ENCODE measurements at places on chromosomes 11 and 22.

DNA sequence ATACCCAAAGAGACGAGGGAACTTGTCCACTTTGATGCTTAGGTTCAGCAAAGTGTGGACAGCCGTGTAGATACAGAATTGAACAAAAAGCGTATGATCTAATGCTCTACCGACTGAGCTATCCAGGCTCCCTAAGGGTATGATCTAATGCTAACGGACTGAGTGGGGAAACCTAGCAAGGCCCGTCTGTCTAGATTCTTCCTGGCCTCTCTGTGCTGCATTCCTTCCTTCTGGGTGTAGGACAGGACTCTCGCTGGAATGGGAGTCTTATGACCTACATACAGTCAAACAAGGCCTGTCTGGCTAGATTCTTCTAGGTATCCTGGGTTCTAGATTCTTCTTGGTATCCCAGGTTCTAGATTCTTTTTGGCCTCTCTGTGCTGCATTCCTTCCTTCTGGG, 8.4 kb upstream of the SLC15A3 start:
- no peak for DNase-seq

DNA sequence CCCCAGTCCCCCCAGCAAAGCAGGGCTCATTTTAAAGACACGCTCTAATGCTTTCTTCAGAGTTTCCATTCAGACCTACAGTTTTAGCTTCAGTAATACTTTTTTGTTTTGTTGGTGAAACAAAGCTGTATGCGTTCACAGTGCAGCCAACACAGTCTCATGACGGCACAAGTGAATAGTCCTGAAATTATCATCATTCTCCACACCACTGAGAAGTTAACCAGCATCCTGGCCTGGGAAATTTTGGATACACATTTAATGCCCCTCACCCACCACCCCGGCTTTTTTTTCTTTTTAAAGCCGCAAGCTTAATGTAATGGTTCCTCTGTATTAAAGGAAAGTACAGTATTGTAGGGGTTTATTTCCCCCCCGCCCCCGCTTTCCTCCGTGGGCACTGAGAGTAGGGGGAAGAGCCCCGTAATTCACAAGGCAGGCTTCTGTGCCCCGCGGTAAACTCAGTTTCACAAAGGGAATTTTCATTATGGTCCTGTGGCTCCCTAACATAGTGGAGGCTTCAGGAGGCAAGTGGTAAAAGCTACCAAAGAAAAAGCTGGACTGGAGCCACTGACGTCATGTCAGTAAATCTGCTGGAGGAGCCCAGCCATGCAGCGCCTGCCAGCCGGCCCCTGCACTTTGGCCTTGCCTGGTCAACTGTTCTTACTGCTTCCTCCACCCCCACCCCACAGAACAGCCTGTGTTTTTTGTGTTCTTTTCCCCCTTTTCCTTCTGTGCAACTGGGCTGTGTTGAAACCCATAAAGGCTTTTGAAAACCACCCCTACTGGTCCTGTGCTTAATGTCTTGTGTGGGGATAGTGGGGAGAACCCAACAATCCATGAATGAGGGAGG, 18.2 kb downstream of the TEAD1 start:
- DNase-seq = peak; percentile 97

GRCh38 chr11:112297248-112297866, 36.7 kb upstream of the PLET1 start:
- no peak for DNase-seq

- DNase-seq = no peak
These were observed 41.8 kb downstream of the GDPD4 start for GRCh38 chr11:77259641-77260040.

GRCh38 chr11:23497040-23497439, 636.8 kb upstream of the CCDC179 start:
- DNase-seq = no peak

GRCh38 chr22:33447733-33448132, 389.6 kb upstream of the SYN3 start:
- DNase-seq = no peak

DNA sequence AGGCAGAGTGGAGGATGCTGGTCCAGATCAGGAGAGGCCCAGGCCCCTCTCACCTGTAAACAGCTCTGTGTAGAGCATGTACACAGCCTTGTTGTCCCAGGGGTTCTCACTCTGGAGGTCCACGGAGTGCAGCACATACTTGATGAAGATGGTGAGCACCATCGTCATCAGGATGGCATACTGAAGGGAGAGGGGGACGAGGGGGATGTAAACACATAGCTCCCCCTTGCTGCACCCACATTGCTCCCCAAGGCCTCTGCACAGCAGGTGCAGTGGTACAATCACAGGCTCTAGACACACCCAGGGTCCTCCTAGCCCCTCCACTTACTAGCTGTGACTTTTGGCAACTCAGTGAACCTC, 2.9 kb downstream of the SYVN1 start:
- no peak for DNase-seq

- DNase-seq = no peak
These were observed 638 bp downstream of the NRGN start for GRCh38 chr11:124740277-124740882.

- no peak for DNase-seq
These were observed 59.5 kb downstream of the FAM168A start for GRCh38 chr11:73538381-73538872.

GRCh38 chr11:62923601-62924411, 2.6 kb upstream of the CHRM1 start:
- no peak for DNase-seq

GRCh38 chr11:269146-269890, 8.9 kb upstream of the NLRP6 start:
- DNase-seq = no peak

GRCh38 chr11:27553186-27553585, 46.6 kb upstream of the LIN7C start:
- no peak for DNase-seq

DNA sequence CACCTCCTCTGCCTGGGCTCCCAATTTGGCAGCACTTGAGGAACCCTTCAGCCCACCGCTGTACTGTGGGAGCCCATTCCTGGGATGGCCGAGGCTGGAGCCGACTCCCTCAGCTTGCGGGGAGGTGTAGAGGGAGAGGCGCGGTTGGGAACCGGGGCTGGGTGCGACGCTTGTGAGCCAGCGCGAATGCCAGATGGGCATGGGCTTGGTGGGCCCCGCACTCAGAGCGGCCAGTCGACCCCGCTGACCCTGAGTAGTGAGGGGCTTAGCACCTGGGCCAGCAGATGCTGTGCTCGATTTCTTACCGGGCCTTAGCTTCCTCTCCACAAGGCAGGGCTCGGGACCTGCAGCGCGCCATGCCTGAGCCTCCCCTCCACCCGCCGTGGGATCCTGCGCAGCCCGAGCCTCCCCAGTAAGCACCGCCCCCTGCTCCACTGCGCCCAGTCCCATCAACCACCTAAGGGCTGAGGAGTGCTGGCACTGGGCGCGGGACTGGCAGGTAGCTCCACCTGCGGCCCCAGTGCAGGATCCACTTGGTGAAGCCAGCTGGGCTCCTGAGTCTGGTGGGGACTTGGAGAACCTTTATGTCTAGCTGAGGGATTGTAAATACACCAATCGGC, 58.3 kb upstream of the DEFB108B start:
- no peak for DNase-seq

- DNase-seq = no peak
These were observed 125.5 kb downstream of the FBXO7 start for GRCh38 chr22:32600147-32600546.
